Frontal cortex (tissue), 4 donors: ENCODE measurements at places on chromosomes 3 and 15.
A peak's percentile ranks its signal among the peaks of the same experiment; 100 is the strongest.

GRCh38 chr3:52102934-52103333 is 46.6 kb upstream of the DUSP7 start:
- no peak for DNase-seq

DNA sequence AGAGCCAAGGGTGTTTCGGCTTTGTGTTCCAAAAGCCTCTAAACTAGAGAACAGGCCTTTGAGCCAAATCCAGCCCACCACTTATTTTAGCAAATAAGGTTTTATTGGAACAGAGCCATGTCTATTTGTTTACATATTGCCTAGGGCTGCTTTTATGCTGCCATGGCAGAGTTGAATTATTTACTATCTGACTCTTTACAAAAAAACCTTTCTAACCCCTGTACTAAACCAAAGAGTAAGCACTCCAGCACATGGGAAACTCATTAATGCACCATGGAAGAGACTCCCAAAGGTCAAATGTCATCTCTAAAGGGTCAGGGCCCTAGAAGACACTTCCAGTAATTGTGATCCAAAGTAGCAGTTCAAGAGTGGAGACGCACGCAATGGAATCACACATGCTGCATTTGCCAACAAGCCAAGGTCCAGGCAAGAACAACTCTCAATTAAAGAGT is 22.3 kb downstream of the OSBPL10 start:
- DNase-seq: no peak

- no peak for DNase-seq
These were observed 1.1 kb downstream of the SLCO2A1 start for GRCh38 chr3:134028486-134029255.

DNA sequence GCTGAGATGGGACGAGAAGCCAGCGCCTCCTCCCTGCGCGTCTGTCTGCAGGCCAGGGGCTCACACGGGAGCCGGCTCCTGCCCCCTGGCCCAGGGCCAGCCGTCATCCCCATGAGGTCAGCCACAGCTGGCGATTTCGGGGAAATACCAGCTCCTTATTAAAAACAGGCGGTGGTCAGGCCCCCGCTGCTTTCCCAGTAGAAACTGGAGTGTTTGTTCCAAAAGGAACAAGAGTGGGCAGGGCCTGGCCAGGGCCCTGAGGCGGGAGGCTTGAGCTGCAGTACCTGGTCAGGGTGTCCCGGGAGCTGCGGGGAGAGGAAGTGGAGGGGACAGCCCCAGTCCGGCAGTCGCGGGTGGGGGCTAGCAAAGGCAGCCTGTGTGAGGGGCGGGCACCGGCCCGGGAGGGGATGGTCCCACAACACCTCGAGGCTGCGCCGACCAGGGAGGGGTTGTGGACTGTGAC is 17.8 kb downstream of the MYL3 start:
- DNase-seq: peak; percentile 64

- DNase-seq: no peak
These were observed 88.6 kb upstream of the ADAMTS17 start for GRCh38 chr15:100430411-100430810.

GRCh38 chr3:183185696-183186095 is 23.2 kb upstream of the LAMP3 start:
- DNase-seq: no peak

DNA sequence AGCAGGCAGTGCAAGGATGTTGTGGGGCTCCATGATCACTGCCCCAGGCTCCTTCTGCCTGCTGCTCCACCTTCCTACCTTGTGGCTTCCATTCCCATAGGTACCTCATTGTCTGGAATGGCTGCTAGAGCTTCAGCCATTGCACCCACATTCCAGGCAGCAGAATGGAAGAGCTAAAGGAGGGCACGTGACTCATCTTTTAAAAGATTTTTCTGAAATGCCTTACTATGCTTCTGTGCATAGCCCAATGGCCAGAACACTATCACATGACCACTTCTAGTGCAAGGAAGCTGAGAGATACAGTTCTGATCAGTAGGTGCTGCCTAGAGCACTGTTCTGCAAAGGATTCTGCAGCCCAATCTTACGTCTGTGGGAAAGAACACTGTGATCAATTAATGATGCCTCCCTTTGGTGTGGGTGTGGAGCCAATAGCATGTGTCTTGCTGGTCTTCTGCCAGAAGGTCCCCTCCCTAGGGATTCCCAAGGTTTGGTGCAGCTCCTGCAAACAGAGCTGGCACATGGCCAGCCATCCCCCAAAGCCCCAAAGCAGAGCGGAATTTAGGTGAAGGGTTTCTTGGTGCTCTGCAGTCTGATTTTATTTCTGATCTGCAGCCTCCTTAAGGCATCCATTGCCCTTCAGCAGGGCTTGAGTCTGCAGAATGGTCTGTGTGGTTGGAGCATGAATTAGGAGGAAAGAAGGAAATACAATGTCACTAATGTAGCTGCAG is 34.4 kb downstream of the SPSB4 start:
- no peak for DNase-seq

GRCh38 chr3:38247366-38248035 is 18.1 kb upstream of the SLC22A13 start:
- no peak for DNase-seq

DNA sequence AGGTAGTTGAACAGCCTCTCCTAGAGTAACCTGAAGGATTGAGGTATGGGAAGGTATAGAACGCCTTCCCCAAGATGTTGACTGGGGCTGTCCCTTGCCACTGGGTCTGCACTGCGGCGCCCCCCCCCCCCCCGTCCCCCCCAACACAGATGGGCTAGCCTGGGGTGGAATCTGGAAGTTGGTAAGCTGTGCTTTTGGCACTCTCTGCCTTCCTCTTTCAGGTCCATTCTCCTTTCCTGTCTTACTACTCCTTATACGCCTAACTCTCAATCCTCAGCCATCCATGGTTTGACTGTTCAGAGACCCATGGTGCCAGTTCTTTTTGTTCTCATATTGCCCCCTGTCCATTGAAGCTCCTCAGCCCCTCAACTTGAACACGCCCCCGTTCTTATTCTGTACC is 42.8 kb downstream of the MAP2K1 start:
- DNase-seq: no peak

DNA sequence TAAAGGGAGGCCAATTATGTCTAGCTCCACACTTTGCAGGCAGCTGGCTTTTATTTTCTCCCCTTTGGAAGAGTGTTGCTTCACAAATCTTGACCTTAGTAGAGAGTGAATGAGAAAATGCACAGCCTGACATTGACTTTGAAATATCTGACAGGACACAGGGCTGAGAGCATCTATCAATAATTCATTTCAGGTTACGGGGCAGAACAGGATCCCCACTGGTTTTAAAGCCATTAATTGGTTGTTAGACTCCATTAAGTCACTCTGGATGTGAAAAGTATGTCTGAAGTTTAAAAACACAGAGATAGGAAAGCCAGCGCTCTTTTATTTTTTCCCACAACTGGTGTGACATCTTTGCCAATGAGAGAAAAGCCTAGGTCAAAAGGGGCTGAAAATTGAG is 251.9 kb upstream of the TMC3 start:
- no peak for DNase-seq

GRCh38 chr15:52728899-52729298 is 49.7 kb upstream of the ATOSA start:
- no peak for DNase-seq

GRCh38 chr3:63557912-63558311 is 94.6 kb upstream of the SNTN start:
- no peak for DNase-seq

- DNase-seq: peak; percentile 44
These were observed 807 bp upstream of the INAFM2 start for GRCh38 chr15:40322531-40323238.

DNA sequence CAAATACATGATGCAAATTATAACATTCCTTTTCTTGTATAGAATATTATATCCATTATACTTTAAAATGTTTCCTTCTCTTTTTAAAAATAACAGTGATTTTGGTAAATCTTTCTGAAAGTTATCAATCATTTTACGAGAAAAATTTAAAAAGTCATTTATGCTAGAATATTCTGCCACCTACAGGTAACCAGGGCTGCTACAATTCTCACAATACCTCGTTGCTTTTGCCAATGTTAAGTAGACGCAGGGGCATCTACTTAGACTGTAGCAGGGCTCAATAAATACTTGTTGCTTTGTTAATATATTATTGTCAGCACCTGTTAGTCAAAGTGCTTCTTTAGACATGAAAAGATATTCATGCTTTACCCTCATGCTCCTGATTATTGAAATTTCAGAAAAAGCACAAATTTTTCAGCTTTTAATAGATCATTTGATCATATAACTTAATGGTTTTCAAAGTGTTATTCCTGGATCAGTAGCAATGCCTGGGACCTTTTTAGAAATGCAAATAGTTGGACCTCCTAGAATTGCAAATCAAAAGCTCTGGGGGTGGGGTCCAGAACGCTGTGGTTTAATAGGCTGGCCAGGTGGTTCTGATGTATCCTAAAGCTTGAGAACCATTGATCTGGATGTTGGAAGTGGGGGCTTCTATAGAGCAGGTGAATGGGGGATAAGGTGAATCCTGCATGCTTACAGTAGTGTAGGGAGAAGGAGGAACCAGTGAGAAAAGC is 223.6 kb upstream of the PDZRN3 start:
- peak; percentile 16 for DNase-seq

DNA sequence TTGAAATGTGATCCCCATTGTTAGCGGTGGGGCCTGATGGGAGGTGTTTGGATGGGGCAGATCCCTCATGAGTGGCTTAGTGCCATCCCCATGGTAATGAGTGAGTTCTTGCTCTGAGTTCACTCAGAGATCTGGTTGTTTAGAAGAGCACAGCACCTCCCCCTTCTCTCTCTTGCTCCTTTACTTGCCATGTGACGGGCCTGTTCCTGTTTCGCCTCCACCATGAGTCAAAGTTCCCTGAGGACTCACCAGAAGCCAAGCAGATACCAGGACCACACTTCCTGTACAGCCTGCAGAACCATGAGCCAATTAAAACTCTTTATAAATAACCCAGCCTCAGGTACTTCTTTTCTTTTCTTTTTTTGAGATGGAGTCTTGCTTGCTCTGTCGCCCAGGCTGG is 46.6 kb downstream of the ANP32A start:
- no peak for DNase-seq

DNA sequence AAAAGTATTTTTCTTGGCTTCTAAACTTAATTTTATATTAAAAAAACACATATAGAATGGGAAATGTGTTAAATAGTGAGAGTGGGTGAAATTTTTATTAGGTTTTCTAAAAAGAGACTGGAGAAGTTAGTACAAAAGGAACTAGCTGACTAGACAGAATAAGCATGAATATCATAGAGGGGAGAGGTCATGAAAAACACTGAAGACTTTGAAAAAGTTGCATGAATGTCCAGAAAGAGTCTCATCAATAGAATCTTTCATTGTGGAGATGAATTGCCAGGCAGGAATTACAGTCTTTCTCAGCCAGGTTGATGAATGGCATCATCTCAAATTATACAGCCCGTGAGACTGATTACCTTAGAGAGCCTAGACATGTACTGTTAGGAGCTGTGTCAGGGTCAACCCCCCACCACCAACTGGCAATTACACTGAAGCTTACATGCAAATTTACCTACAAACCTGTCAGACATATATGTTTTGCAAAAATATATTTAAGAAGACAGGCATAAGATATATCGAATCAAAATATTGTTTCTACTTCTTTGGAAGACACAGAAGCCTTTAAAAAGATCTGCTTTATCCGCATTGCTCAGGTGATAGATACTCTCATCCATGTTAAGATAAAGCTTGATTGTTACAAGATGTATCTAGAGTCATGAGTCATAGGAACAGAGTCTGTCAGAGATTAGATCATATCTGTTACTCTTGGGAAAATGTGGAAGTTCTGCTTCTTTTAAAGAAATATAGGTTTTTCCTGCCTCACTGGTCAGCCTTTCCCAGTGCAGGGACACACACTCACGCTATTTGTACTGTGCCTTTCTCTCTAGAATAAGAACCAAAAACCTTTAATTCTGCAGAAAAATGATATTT is 34.8 kb upstream of the PFN2 start:
- no peak for DNase-seq

GRCh38 chr3:185842241-185842640 is 17.4 kb upstream of the IGF2BP2 start:
- no peak for DNase-seq

DNA sequence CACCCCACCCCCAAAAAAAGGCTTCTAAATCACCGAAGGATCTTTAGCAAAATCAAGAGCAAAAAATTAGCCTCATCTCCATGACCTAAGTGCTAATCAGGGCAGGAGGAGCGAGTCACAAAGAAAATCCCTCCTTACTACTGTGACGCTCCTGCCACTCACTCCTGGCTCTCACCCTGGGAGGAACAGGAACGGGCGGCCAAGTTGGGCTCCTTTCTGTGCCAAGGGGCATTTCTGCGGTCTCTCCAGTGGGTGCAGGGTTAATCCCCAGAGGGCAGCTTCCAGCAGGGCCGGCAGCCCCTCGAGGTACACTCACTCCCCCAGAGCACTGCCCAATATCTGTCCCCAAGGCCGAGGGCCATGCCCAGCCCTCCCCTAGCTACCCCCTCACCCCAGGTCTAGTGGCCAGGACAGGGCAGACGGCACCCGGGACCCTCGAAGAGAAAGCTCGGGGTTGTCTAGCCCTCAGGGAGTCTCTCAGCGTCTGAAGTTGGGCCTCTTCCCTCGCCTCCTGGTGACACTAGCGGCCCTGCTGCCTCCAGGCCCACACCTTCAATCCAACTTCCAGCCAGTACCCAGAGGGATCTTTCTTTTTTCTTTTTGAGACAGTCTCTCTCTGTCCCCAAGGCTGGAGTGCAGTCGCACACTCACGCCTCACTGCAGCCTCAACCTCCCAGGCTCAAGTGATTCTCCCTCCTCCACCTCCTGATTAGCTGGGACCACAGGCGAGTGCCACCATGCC is 706 bp downstream of the CAV3 start:
- no peak for DNase-seq

DNA sequence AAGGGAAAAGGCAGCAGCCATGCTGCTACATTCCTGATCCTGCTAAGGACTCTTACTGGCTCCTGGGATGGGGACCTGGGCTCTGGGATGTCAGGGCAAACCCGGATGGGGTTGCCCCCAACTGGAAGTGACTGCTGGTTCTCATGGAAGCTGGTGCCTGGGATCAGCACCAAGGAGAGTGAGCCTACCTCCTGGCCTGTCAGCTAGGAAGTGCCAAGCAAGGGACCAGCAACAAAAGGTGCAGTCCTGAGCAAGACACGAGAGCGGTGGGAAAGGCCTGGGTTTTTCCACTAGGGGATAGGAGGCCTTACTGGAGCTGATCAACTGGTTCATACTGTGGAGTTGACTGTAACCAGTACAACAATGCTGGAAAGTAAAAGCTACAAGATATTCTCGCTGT is 47.9 kb upstream of the SYNM start:
- no peak for DNase-seq

- no peak for DNase-seq
These were observed 4.8 kb downstream of the CSRNP1 start for GRCh38 chr3:39148435-39149058.

DNA sequence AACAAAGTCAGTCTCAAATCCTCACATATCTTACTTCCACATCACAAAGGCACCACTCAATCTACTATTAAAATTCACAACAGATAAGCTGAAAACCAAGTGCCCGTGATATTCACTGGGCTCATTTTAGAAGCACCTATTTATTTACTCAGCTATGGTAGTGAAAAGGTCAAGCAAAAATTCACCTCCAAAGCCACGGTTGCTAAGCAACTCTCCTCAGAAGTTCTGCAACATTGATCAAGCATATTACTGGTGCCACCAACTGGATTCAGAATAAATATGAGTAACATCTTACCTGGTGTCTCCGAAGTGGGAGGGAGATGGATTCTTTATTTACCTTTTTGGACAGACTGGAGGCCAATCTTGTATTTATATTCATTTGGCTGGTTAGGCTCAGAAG is 714.8 kb downstream of the FHIT start:
- no peak for DNase-seq
